ENCODE measurements at places on chromosomes 5 and 9.

DNA sequence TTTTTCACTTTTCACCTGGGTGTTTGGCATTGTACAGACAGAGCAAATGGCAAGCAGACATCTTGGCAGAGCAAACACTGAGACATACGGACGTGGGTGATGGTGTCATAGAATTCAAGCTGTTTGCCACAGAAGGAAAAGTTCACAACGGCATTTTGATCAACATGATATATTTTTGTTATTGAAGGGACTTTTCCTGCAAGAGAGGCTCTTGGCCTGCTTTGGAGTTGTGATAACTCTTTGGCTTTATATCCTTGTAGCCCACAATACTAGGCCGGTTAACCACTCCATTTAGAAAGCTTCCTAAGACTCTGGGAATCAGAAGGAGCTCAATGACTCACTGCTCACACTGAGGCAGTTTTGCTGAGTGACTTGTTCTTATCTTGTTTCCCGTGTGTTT is 1038.3 kb downstream of the TLE1 start:
- DNase-seq: no peak

DNA sequence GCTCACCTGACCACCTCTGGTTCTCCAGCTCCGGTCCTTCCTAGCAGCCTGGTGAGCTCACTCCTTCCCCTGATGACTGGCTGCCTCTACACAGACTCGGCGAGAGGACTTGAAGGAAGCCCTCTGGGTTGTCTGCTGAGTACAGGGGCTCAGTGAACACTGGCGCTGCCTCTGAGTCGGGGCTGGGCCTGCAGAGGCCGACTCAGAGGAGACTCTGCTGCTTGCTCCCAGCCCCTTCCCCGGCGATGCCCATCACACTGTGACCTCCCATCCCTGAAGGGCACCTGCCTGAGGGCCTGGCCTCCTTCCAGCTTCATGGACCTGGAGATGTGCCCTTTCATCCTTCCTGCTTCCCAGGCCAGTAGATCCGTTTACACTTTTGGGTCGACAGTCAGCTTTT is 22.0 kb downstream of the CRB2 start:
- DNase-seq: no peak

DNA sequence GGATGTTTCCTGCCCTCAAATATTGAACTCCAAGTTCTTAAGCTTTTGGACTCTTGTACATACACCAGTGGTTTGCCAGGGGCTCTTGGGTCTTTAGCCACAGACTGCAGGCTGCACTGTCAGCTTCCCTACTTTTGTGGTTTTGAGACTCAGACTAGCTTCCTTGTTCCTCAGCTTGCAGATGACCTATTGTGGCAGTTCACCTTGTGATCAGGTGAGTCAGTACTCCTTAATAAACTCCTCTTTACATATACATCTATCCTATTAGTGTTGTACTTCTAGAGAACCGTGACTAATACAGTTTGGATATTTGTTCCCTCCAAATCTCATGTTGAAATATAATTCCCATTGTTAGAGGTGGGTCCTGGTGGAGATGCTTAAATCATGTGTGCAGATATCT is 681.9 kb upstream of the ARRDC3 start:
- no peak for DNase-seq

DNA sequence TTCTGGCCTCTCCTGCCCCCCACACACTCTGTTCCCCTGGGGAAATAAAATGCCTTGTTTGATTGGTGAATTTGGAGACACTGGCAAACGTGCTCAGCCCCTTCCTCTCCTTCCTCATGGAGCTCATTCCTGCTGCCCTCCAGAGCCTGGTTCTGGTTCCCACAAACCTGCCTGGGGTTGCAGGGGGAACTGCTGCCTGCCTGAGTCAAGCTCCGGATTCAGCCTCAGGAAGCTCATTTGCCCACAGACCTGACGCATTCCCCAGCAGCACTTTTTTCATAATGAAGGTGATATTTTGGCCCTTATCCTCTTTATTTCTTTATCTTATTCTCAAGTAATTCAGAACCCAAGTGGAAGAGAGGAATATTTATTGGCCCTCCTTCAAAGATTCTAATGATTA is 140.5 kb downstream of the TTLL11 start:
- DNase-seq: no peak

DNA sequence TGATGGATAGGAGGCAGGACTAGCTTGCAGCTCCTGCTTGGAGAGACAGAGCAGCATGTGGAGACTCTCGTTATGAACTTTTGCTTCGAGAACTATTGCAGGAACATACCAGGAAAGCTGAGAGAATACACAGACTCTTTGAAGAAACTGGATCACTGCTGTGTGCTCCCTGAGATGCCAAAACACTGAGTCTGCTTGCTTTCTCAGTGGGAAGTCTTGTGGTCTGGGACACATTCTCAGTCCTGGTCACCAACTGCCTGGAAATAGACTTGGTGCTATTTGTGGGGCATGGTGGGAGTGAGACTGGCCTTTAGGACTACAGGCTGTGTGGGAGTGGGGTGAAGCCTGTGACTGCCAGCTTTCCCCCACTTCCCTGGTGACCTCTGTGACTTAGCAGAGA is 252.6 kb downstream of the MED10 start:
- DNase-seq: no peak

DNA sequence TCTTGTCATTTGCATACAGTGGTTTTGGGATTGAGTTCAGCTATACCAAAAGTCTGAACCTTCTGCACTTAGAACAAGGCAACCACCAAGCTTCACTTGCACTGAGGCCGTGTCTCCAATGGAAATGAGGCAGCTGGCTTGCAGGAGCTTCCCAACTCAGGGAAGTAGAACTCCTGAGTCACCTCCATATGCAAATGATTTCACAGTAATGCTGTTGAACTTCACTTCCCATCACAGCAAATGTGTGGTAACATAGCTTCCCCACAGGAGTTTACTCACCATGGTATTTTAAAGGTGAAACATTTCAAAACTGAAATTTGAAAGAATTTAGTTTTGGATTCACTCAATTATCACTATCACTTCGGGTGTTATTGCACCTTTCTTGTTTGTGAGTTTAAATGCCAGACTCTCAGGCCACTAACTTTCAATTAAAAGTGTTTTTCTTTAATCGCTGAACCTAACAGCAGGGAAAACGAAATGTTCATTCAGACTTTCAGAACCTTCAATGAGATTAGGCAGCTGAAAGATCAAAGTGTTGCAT is 9.0 kb downstream of the CD274 start:
- peak; percentile 83 for DNase-seq

All from activated CD4-positive, alpha-beta T cell treated with anti-CD3 and anti-CD28 coated beads, Interleukin-2, Interleukin-6, amounts not matched to agents 100 ng/mL and 50 ng/mL, durations not matched to agents 16 hours and 8 hours (primary cell).